H1 (cell line): ENCODE measurements at places on chromosomes 5 and 9.

DNA sequence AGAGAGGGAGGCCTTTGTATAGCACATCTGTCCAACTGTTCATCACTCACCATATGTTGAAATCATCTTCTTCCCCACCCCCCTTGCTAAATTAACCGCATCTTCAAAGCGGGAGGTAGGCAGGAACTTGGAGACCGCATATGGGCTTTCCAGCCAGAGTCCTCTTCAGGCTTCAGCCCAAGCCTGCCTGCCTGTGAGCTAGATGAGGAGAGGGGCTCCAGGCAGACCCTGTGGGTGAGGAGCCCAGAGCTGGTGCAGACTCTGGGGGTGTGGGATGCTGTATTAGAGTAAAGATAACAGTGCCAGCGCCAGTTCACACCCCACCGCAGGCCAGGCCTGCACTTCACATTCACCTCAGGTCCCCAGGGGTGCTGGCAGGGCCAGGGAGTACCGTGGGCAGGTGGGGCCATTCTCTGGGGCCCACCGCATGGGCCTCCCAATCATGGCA lies 16.2 kb downstream of the PRRC2B start:
- DNase-seq: no peak
- H3K27ac ChIP-seq: no peak overlapping the region
- peaks cover 12% of the 10 kb centered on the region for H3K36me3 ChIP-seq
- peaks cover 35% of the 10 kb centered on the region for H3K4me1 ChIP-seq
- H3K27me3 ChIP-seq: no peaks in the 10 kb centered on the region

DNA sequence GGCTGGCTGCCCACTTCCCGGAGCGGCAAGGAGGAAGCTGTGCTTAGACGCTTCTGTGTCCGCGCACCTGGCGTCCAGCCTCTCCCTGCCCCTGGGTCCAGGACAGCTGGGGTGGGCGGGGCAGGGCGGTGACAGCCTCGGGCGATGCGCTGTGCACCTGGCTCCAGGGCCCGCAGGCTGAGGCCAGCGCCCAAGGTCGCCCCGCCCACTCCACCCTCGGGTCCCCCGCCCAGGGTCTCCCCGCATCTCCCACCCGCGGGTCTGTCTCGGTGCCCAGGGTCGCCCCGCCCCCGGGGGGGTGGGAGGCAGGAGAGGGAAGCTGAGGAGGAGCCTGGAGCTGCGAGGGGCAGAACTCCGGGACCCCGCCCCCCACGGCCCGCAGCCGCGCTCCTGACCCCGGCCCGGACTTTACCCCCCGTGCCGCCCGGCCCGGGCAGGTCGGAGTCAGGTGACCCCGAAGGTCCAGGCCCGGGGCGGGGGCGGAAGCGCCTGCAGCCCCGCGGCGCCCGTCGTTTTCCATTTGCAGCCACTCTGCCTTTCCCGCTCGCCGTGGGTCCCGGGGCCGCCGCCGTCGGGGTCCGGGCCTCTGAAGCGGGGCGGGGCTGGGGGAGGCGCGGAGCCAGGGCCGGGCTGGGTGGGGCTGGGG lies at the start of gene ENTPD8:
Gene ENTPD8, minus strand, starts transcription at position 69 of the 646 bp plus-strand sequence. CDS start 3,072 bp downstream, outside the sequence.
- no peaks in the 10 kb centered on the region for H3K27me3 ChIP-seq
- DNase-seq: no peak
- peaks cover 3% of the 10 kb centered on the region for H3K4me1 ChIP-seq
- H3K4me3 ChIP-seq: peak within 1 kb of the TSS; percentile 33
- no peak within 1 kb of the TSS for H3K27ac ChIP-seq
- no peaks in the 10 kb centered on the region for H3K36me3 ChIP-seq

- no peaks in the 10 kb centered on the region for H3K4me1 ChIP-seq
- H3K36me3 ChIP-seq: no peaks in the 10 kb centered on the region
- no peak for DNase-seq
- H3K4me3 ChIP-seq: no peak overlapping the region
Observed at GRCh38 chr5:78699552-78700153, 51.1 kb upstream of the LHFPL2 start.

- H3K27ac ChIP-seq: no peak overlapping the region
- no peaks in the 10 kb centered on the region for H3K4me1 ChIP-seq
- H3K36me3 ChIP-seq: no peaks in the 10 kb centered on the region
- no peaks in the 10 kb centered on the region for H3K27me3 ChIP-seq
- no peak for DNase-seq
Observed at GRCh38 chr5:55063220-55063863, 39.1 kb upstream of the GZMA start.

DNA sequence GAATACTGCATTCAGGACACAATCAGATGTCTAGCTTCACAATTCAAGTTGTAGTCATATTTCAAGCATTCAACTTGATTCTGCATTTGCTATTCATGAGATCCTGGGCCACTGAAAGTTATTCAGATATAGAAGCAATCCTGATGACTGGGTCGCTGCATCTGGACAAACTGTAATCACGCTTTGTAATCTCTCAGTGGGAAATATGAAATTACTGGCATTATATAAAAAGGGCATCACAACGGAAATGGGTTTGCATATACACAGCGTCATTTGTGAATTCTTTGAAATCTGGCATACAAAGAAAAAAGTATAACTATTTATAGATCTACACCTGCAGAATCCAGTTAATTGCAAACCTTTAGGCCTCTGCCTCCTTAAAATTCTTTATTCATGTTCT lies 102.2 kb downstream of the PARP8 start:
- peaks cover 3% of the 10 kb centered on the region; the same call in 1 of the 2 replicates for H3K36me3 ChIP-seq
- H3K27me3 ChIP-seq: no peaks in the 10 kb centered on the region
- H3K27ac ChIP-seq: no peak overlapping the region
- DNase-seq: no peak
- no peaks in the 10 kb centered on the region for H3K4me1 ChIP-seq

GRCh38 chr9:104577263-104577662 lies 8.3 kb downstream of the OR13C8 start:
- H3K27me3 ChIP-seq: no peaks in the 10 kb centered on the region
- no peak overlapping the region for H3K4me3 ChIP-seq
- no peak for DNase-seq
- no peaks in the 10 kb centered on the region for H3K4me1 ChIP-seq
- H3K27ac ChIP-seq: no peak overlapping the region
- no peaks in the 10 kb centered on the region for H3K36me3 ChIP-seq

DNA sequence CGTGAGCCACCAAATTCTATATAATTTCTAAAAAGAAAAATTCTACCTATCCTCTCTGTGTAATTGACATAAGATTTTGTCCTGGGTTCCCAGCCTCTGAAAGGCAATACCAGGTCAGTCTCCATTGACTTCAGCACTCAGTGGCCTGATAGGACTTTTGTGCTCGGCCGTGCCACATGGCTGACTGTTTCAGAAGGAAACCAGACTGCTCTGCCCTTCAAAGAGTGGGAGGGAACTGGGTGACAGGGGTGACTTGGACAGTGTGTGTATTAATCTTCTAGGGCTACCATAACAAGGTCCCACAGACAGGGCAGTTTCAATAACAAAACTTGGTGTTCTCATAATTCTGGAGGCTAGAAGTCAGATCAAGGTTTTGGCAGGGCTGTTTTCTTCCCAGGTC lies 43.0 kb downstream of the ARHGAP26 start:
- H3K36me3 ChIP-seq: no peaks in the 10 kb centered on the region
- peaks cover 10% of the 10 kb centered on the region for H3K4me1 ChIP-seq
- H3K4me3 ChIP-seq: no peak overlapping the region
- no peak overlapping the region for H3K27ac ChIP-seq
- DNase-seq: no peak

DNA sequence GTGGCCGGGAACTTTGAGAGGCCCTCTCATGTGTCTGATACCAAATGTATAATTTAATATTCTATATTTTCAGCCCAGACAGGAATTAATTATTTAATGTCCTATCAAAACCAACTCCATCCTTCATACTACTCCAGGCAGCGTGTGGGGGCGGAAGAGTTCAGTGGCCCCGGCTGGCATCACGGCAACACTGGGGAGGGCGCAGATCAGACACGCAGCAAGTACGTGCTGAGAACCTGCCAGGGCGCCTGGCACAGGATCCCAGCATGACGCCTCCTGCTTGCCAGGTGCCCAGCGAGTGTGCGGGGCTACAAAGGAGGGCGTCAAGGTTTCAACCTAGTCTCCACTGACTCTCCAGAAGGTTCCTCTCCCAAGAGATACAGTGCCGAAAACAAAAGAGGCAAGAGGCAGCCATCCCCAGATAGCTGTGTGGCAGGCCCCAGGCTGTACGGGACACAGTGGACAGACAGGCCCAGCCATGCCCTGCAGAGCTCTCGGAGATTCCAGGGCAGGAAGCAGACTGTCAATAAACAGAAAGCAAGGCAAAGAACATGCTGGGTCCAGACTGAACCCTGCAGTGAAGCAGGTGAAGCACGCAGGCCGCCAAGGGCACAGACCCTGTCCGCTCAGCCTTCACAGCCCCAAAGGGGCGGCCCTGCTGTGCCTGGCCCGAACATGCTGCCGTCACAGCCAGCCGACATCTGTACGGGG lies 110.3 kb downstream of the VAV2 start:
- H3K4me1 ChIP-seq: peaks cover 8% of the 10 kb centered on the region
- 0 out of 2 replicates have a peak overlapping the region, but pooled peaks have one; percentile 35 for H3K27ac ChIP-seq
- no peaks in the 10 kb centered on the region for H3K36me3 ChIP-seq
- no peak overlapping the region for H3K4me3 ChIP-seq

DNA sequence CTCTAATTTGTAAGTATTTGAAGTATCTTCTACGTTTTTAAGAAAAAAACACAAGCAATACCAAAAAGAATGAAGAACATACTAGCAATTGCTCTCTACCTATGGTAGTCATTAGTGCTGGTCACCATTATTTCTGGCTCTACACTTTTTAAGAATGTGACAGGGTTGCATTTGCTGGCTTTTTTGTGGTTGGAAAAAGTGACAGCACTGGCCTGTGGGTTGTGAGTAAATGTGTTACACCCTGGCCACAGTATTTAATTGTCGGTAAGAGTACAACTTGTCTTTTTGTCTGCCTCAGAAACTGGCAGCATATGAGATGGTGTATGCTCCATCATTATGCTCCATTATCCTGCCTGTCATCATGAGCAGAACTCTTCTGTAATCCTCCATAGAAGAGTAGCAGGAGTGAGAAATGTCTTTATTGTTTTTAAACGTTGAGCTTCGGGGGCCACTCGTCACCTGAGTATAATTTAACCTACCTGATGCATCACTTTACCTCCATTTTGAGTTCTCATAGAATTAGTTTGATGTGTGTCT lies 449.8 kb downstream of the ISL1 start:
- no peak overlapping the region for H3K4me3 ChIP-seq
- no peaks in the 10 kb centered on the region for H3K27me3 ChIP-seq
- no peak for DNase-seq
- no peaks in the 10 kb centered on the region for H3K4me1 ChIP-seq
- H3K36me3 ChIP-seq: no peaks in the 10 kb centered on the region

DNA sequence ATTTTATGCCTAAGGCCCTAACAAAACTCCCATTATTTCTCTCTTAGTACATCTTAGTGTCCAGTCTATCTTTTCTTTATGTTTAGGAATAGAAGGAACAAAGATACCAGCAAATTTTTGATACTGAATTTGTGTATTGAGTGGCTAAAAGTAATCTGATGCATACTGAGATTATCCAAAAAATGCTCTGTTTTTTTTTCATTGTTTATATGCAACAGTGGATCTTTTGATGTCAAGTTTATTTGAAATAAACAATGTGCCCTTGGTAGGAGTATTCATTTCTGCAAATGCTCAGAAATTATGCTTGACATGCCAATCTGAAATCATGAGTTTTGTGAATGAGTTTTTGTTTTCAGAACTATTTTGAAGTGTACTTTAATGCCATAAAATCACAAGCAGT lies 58.7 kb downstream of the CCDC192 start:
- no peaks in the 10 kb centered on the region for H3K27me3 ChIP-seq
- no peak overlapping the region for H3K4me3 ChIP-seq
- no peak overlapping the region for H3K27ac ChIP-seq
- no peaks in the 10 kb centered on the region for H3K36me3 ChIP-seq
- no peak for DNase-seq

DNA sequence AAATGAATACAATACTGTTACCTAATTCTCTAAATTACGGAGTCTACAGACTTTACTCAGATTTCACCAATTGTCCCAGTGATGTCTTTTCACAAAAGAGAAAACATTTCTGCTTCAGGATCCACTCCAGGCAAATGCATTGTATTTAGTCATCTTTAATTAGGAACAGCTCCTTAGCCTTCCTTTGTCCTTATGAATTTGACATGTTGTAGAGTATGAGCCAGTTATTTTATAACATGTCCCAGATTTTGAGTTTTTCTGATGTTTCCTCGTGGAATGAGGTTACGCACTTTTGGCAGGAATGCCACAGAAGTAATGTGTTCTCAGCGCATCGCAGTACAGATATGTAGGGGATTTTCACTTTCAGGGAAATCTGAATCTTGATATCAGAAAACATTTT lies 10.5 kb downstream of the HABP4 start:
- no peaks in the 10 kb centered on the region; the same call in 1 of the 2 replicates for H3K36me3 ChIP-seq
- H3K27me3 ChIP-seq: no peaks in the 10 kb centered on the region
- H3K27ac ChIP-seq: no peak overlapping the region
- no peak for DNase-seq
- H3K4me1 ChIP-seq: peaks cover 9% of the 10 kb centered on the region; the same call in 1 of the 2 replicates

GRCh38 chr5:89954916-89955315 lies 454.6 kb downstream of the CETN3 start:
- no peak overlapping the region for H3K27ac ChIP-seq
- no peak for DNase-seq
- no peak overlapping the region for H3K4me3 ChIP-seq
- no peaks in the 10 kb centered on the region for H3K36me3 ChIP-seq
- H3K4me1 ChIP-seq: no peaks in the 10 kb centered on the region

DNA sequence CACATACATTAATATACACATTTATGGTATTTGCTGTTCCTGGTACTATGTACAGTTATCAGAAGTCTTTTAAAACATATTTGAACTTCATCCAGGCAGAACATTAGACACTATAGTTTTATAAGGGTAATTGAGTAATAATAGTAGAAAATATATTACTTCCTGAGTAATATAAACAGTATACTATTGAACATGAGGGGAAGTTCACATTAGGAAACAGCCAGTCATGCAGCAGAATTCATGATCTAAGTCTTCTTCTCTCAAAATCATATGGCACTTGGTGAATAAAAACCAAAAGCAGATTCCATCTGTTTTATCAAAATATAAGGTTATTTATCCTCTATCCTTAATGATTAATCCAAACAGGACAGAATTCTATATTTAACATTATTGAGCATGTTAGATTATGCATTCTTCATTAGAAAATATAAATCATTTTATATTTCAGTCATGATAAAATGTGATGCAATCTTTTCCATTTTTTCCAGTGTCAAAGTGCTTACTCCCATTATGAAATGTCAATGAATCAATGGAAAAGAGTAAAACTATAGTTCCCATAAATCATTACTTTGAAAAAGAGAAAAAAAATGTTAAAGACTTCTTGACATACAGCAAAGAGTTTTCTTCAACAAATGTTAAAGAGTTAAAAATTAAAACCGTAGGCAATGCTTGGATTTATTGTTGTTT lies 584.3 kb upstream of the TUSC1 start:
- no peaks in the 10 kb centered on the region for H3K4me1 ChIP-seq
- no peak for DNase-seq
- no peaks in the 10 kb centered on the region for H3K36me3 ChIP-seq
- no peak overlapping the region for H3K27ac ChIP-seq

- H3K4me1 ChIP-seq: no peaks in the 10 kb centered on the region
- no peaks in the 10 kb centered on the region for H3K27me3 ChIP-seq
- H3K36me3 ChIP-seq: no peaks in the 10 kb centered on the region
- peak; percentile 34 for DNase-seq
Observed at GRCh38 chr5:162248107-162248713, 180.6 kb downstream of the GABRG2 start.

- H3K27ac ChIP-seq: no peak overlapping the region
- no peaks in the 10 kb centered on the region for H3K36me3 ChIP-seq
- H3K27me3 ChIP-seq: no peaks in the 10 kb centered on the region; the same call in 1 of the 2 replicates
- no peak overlapping the region for H3K4me3 ChIP-seq
- no peak for DNase-seq
- H3K4me1 ChIP-seq: no peaks in the 10 kb centered on the region
Observed at GRCh38 chr9:122392714-122393113, 21.9 kb downstream of the PTGS1 start.

GRCh38 chr9:108297073-108297472 lies 558.7 kb downstream of the ACTL7B start:
- H3K4me1 ChIP-seq: no peaks in the 10 kb centered on the region
- no peaks in the 10 kb centered on the region for H3K36me3 ChIP-seq
- H3K27ac ChIP-seq: no peak overlapping the region
